Astrocyte of the spinal cord (primary cell): ENCODE measurements at places on chromosomes 7 and 10.

- DNase-seq = no peak
Observed at GRCh38 chr7:48049850-48050249, 14.5 kb downstream of the C7orf57 start.

GRCh38 chr10:8181496-8182157 is 127.1 kb downstream of the GATA3 start:
- DNase-seq = no peak

GRCh38 chr7:102260856-102261255 is 25.8 kb upstream of the SH2B2 start:
- DNase-seq = peak; percentile 65

DNA sequence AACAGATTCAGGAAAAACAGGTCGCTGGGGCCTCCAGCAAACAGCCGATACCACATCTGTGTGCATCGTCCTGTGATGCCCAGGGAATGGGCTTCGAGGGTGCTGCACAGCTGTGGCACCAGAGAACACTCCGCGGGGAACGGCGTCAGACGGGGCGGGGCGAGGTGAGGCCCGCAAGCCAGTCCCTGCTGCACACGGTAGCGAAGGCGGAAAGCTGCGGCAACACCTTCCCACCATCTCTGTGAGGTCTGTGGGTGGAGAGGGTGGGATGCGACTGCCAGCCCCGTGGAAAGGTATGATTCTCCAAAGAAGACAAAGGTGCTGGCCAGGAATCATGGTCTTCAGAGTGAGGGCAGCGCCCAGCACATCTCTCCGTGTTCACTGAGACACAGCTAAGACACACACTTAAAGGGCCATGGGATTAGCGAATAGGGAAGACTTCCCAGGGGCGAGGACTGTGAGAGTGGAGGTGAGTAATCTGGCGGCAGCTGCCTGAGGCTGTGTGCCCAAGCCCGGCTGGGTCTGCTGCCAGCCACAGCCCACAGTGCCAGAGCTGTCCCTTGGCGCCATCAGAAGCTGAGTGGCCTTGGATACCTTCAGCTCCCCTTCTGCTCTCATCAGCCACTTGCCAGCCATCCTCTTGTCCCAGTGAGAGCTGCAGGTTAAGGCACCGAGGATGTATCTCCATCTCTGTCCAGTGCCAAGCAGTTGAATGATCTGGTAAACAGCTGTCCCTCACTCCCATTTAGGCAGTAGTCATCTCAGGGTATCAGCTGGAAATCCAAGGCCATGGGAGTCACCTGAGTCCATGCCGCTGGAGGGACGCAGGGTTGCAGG is 17.6 kb downstream of the PRKAG2 start:
- no peak for DNase-seq

- DNase-seq = no peak
Observed at GRCh38 chr10:42781893-42782445, 626 bp upstream of the BMS1 start.

DNA sequence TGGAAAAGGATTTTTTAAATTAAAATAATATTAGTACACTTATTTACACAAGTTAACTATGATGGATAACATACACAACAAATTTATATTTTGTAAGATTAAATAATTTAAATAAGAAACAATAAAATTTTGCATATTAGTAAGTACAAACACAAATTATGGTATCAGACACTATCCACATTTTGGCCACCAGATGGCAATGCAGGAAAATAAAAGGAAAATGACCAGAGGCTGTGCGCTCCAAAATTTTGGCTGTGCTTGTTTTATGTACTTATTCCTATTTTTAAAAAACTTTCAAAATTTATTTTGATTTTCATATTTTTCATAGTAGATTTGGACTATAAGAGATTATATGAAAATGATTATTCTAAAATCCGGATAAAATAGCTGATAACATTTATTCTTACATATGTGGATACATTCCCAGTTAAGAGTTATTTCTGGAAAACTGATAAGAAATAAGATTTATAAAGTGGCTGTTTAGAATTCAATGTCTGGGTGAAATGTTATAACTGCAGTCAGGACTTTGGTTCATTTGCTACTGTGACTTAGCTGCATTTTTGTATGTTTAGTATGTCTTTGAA is 274.7 kb upstream of the HGF start:
- peak; percentile 64 for DNase-seq

- no peak for DNase-seq
Observed at GRCh38 chr7:158343526-158343925, 244.1 kb downstream of the PTPRN2 start.

DNA sequence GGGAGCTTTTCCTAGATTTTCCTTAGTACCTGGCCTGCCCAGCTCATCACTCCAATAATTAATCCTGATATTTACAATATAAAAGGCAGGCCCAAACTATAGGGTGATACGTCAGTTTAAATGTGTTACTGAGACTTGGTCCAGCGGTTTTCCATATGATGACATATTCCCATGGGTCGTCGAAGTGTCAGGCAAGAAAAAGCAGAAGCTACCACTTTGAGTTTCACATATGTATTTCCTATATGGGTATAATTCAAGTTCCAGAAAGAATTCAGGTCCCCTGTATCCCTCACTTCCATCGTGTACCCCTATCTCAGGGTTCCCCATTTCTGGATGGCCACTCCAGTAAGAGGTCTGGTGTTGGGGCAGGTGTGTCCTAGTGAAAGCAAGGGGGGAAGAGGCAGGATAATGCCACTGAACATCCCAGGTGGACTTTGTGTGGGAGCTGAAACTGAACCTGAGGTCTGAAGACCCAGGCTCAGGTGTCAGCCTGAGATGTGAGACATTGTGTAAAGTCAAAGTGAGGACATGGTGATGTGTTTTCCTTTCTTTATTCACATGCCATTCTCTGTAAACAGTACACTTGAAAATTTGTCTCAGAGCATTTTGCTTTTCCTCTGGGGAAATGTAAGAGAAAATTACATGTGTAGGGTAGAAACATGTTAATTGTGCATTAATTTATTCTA is 167.8 kb downstream of the PLXDC2 start:
- no peak for DNase-seq

DNA sequence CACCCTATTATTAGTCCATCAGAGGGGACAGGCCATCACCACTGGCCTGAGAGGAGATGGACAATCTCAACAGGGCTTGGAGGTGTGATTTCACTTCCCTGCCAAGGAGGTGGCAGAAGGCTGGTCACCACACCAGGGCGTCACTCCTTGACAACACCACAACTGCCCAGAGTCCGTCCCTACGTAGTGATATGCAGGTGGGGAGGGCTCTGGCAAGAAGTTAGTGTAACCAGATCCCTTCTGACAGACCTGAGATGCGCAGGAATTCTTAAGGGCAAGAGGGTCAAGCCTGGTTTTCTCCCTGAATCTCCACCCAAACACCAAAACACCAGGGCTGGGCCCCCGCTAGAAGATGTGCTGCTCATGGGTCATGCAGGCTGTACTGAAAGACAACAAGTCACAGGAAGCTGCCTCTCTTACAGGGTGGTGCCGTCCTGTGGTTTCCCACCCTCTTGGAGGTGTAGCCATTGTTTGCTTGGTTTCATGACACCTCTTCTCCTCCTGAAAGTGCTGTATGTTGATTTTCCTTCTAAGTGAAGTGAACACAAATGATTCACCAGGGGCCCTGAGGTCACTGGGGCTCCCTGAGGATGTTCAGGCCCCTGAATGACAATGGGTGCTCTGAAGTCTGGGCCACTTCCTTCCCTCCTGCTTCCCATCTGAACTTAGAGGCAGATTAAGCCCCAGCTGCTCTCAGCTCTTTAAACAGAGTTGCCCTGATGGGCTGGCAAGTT is 27.1 kb downstream of the ATXN7L1 start:
- DNase-seq = no peak

- no peak for DNase-seq
Observed at GRCh38 chr10:5343979-5344378, 20.8 kb upstream of the UCN3 start.

DNA sequence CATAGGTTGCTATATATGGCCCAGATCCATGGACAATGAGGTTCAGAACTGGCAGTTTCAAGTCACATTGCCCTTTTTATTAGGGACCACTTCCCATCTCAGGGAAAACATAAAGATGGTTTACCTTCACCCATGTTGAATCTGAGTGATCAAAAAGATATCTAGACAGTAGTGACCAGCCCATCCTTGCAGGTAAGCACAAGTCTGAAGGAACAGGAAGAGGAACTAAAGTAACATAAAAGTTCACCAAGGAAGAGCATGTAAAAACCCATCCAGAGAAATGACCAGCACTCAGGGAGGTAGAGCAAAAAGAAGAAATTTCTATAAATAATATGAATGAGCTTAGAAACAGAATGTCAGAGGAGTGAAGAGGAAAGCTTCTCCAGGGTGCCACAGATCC is 382.5 kb downstream of the PARD3 start:
- no peak for DNase-seq

GRCh38 chr7:143460271-143460979 is 17.2 kb downstream of the TAS2R60 start:
- DNase-seq = no peak

DNA sequence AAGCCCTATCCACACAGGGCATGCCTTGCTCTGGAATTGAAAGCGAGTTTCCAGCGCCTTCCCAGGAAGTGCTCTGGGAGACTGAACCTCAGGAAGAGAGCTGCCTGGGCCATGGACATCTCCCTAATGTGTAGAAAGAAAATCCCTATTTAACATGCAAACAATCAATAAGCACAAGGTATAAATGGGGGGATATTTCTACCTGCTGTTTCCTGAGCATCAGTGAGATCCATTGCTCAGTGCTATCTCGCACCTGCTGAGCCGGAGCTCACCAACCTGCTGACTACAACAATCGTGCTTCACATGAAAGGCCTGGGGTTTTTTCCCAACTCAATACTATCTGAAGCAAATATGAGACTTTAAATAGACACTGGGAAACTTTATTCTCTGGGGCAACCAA is 584.0 kb downstream of the GLRX3 start:
- DNase-seq = no peak

DNA sequence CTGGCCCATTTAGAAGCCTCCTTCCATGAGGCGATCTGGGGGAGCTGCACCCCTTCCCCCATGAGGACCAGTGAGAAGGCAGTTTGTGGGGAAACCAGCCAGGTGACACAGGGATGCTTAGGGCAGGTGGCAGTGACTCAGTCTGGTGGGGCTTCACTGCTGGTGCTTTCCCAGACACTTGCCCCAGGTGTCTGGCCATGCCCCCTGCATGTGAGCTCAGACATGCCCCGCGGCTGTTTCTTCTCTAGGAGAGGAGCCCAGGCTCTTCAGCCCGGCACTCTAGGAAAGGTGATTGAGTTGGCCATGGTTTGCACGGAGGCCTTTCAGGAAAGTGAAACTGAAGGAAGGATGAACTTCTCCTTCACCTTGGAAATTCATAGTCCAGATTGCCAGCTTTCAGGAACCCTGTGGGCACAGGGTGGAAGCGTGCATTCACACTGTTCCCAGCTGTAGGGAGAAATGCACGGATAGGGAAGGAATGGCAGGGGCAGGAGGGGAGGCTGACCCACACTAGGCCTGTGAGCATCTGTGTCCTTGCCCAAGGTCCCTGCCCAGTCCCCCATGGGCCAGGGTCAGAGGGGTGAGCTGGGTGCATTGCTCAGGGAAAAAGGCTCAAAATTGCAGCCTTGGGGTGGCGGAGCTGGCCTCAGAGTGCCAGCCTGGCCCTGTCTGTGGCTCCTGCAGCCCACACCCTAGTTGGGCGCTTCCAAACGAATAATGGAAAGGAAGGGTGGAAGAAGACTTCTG is 359.1 kb downstream of the GLRX3 start:
- no peak for DNase-seq

DNA sequence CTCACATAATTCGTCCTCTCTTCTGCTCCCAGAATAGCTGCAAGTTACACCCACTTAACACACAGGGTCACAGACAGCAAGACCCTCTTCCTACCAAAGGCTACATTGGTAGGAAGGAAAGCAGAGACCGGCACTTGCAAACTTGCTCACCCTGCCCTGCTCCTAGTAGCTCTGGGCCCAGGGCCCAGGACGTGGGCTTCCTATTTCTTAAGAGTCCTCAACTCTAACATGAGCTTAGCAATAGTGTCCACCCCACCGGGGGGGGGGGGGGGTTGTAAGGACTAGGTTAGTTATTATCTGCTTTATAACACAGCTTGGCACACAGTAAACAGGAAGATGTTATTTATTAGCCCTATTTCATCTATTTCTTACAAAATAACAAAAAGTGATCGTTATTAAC is 106.6 kb downstream of the GRB10 start:
- no peak for DNase-seq

DNA sequence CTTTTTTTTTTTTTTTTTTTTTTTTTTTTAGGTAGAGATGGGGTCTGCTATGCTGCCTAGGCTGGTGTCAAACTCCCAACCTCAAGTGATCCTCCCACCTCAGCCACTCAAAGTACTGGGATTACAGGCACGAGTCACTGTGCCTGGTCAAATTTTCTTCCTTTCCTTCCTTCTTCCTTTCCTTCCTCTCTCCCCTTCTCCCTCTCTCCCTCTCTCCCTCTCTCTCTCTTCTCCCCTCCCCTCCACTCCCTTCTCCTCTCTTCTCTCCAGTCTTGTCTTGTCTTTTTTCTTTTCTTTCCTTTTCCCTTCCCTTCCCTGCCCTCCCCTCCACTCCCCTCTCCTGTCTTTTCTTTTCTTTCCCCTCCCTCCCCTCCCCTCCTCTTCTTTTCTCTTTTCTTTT is 7.2 kb upstream of the MLXIPL start:
- no peak for DNase-seq

DNA sequence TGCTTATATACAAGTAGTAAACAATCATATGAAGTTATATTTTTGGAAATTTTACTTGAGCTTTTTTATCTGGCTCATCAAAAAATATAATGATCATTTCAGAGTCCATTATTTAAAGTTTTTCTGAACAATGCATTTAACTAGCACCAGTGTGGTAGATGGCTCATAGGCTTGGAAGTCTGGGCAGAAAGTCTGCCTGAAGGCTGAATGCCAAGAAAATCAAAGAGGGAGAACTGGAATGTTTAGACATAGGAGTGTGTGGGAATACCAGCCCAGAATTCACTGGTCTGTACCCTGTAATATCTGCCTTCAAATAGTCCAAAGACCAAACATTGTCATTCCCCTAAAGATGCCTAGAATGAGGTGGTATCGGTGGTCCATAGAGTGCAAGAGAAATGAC is 40.3 kb upstream of the ANK3 start:
- peak; percentile 89 for DNase-seq

GRCh38 chr10:61951144-61951483 is 49.6 kb downstream of the ARID5B start:
- no peak for DNase-seq

DNA sequence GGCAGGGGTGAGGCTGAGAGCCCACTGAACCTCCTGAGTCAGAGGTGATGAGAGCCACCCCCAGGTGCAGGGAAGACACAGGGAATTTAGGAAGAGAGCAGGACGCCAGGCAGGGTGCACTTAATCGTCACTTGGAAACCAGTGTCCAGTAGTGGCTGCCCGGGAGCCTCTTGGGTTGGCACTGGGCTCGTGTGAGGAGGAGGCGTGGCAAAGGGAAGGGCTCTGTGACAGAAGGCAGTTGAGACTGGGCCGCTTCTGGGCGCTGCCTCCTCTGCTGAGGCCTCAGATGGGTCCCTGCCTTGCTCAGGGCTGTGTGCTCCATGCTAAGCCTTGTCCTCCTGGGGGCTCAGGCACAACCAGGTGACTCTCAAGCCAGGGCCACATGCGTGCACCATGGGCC is 13.3 kb downstream of the RET start:
- DNase-seq = no peak

- DNase-seq = no peak
Observed at GRCh38 chr7:97126483-97127171, 9.1 kb downstream of the SDHAF3 start.
